ENCODE measurements at places on chromosomes 13 and 19.
A peak's percentile ranks its signal among the peaks of the same experiment; 100 is the strongest.

DNA sequence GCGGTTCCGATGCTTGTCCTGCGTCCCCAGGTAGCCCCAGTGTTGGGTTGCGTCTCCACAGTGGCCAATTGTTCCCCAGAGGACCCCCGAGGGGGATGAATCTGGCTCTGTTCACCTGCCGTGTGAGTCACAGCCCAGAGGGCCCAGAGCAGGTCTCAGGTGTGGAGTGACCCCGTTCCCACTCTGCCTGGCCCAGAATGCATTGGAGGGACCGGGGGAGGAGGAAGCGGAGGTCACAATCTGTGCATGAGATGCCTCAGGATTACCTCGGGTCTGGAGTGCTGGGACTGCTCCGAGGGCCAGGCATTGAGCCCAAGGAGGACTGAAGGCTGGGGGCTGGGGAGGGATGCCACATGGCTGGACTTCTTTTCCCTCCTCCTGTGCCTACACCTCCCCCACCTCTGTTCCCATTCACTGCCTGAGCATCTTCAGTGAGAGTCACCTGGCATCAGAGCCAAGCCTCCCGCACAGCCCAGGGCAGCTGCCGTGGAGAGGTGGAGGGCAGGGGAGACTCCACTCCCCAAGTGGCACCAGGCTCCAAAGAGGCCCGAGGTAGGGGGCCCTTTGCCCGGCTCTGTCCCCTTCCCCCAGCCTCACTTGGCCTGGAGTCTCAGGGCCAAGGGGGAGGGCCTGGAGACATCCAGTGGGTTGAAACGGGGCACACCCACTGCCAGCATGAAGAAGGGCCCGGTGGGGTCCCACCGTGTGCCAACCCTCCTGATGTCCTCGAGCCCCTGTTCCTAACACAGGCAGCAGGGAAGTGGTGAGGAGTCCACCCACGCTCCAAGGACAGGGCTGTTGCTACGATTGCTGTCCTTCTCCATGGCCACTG, 81.1 kb downstream of the CHST8 start:
- H3K27me3 ChIP-seq: peaks cover 2% of the 10 kb centered on the region
- no peaks in the 10 kb centered on the region for H3K36me3 ChIP-seq
- no peak for DNase-seq
- no peak overlapping the region for H3K27ac ChIP-seq
- H3K4me3 ChIP-seq: no peak overlapping the region
- no peaks in the 10 kb centered on the region for H3K4me1 ChIP-seq

- no peaks in the 10 kb centered on the region for H3K36me3 ChIP-seq
- no peak overlapping the region for H3K4me3 ChIP-seq
- peaks cover 52% of the 10 kb centered on the region for H3K27me3 ChIP-seq
- H3K4me1 ChIP-seq: no peaks in the 10 kb centered on the region
Observed at GRCh38 chr19:47407417-47407774, 11.9 kb downstream of the MEIS3 start.

DNA sequence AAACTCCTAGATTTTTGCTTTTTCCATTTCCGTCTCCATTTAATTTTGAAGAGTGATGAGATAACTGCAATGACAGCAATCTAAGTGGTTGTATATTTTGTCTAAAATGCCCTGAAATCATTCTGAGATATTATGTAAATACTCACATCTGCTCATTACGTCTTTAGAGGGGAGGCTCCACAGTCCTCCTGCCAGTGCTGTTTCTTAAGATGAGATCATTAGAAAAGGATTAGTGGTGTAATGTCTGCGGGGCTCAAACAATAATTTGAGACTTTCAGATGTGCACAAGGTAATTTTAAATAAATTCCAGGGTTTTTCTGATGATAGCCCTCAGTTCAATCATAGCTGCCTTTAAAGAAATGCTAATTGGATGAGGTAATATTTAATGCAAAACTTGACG, 437.9 kb downstream of the FOXO1 start:
- H3K4me3 ChIP-seq: no peak overlapping the region
- no peak for DNase-seq
- no peaks in the 10 kb centered on the region for H3K36me3 ChIP-seq
- no peaks in the 10 kb centered on the region for H3K27me3 ChIP-seq
- peaks cover 21% of the 10 kb centered on the region for H3K4me1 ChIP-seq

DNA sequence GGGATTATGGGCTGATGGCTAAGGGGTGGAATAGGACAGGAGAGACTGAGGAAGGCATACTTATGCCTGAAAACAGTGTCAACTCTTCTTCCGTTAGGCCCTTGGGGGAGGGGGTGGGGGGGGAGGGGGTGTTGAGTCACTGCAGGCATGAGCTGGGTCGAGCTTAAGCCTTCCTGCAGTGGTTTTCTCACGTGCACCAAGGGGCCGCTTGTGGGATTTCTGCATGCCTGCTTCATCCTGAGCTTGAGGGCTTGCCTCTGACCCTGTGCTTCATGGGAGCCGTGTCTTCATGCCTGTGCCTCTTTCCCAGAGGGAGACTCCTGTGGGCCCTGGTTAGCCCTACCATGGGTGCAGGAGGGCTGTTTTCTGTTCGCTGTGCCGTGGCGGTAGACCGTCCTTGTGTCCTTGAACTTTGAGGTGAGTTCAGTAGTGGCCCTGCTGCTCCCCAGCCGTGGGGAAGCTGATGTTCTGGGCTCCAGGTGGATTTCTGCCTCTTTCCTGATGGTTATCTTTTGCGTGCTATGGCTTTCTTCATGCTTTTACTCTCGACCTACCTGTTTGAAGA, 186.1 kb downstream of the PCCA start:
- DNase-seq: no peak
- no peaks in the 10 kb centered on the region for H3K4me1 ChIP-seq
- no peak overlapping the region for H3K27ac ChIP-seq

GRCh38 chr19:38514812-38515633, 81.5 kb downstream of the RYR1 start:
- H3K4me1 ChIP-seq: peaks cover 11% of the 10 kb centered on the region
- H3K36me3 ChIP-seq: no peaks in the 10 kb centered on the region
- DNase-seq: peak; percentile 82
- H3K27ac ChIP-seq: no peak overlapping the region
- peaks cover 8% of the 10 kb centered on the region for H3K27me3 ChIP-seq
- no peak overlapping the region for H3K4me3 ChIP-seq

- H3K4me1 ChIP-seq: peaks cover 2% of the 10 kb centered on the region
- H3K36me3 ChIP-seq: no peaks in the 10 kb centered on the region
- no peaks in the 10 kb centered on the region for H3K27me3 ChIP-seq
- no peak for DNase-seq
Observed at GRCh38 chr19:38786572-38787265, 2.3 kb upstream of the LGALS7B start.

GRCh38 chr19:6475321-6476108, 6.1 kb downstream of the DENND1C start:
- no peak for DNase-seq
- no peak overlapping the region for H3K27ac ChIP-seq
- H3K4me1 ChIP-seq: peaks cover 6% of the 10 kb centered on the region
- H3K36me3 ChIP-seq: peaks cover 17% of the 10 kb centered on the region
- no peaks in the 10 kb centered on the region for H3K27me3 ChIP-seq

DNA sequence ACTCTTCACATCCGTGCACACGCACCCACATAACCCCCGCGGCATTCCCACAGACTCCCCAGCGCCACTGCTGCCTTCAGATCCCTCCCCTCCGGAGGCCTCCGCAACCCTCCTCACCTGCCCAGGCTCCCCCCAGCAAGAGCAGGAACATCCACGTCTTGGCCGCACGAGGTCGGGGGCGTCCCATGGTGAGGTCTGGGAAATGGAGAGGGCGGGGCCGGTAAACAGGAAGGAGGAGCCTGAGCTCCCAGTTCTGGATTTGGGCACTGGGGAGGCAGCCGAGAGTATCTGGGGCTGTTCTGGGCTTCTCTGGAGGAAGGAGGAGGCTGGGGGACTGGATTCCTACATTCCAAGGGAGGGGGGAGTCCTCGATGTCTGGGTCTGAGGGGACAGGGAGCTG, 423 bp downstream of the KLK8 start:
- H3K4me1 ChIP-seq: no peaks in the 10 kb centered on the region
- H3K27ac ChIP-seq: no peak overlapping the region
- no peaks in the 10 kb centered on the region for H3K36me3 ChIP-seq
- DNase-seq: no peak
- no peak overlapping the region for H3K4me3 ChIP-seq

DNA sequence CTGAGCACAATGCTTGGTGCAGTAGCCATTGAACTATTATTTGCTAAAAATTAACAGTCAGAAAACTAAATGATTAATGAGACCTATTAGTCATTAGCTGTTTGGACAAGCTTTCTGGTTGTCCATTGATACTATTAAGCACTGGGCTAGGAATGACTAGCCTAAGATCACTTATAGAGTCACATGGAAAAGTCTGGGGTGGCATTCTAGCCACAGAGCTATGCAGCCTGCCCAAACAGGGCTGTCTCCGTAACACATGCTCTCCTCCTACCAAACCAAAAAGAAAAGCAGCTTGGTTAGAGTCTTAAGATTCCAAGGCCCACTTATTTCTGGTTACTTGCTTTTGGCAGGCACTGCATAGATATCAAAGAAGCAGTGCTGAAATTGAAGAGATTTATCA, 193.5 kb upstream of the NBEA start:
- H3K4me1 ChIP-seq: no peaks in the 10 kb centered on the region
- no peak overlapping the region for H3K4me3 ChIP-seq
- H3K36me3 ChIP-seq: no peaks in the 10 kb centered on the region
- no peak for DNase-seq
- no peak overlapping the region for H3K27ac ChIP-seq
- H3K27me3 ChIP-seq: peaks cover 7% of the 10 kb centered on the region

DNA sequence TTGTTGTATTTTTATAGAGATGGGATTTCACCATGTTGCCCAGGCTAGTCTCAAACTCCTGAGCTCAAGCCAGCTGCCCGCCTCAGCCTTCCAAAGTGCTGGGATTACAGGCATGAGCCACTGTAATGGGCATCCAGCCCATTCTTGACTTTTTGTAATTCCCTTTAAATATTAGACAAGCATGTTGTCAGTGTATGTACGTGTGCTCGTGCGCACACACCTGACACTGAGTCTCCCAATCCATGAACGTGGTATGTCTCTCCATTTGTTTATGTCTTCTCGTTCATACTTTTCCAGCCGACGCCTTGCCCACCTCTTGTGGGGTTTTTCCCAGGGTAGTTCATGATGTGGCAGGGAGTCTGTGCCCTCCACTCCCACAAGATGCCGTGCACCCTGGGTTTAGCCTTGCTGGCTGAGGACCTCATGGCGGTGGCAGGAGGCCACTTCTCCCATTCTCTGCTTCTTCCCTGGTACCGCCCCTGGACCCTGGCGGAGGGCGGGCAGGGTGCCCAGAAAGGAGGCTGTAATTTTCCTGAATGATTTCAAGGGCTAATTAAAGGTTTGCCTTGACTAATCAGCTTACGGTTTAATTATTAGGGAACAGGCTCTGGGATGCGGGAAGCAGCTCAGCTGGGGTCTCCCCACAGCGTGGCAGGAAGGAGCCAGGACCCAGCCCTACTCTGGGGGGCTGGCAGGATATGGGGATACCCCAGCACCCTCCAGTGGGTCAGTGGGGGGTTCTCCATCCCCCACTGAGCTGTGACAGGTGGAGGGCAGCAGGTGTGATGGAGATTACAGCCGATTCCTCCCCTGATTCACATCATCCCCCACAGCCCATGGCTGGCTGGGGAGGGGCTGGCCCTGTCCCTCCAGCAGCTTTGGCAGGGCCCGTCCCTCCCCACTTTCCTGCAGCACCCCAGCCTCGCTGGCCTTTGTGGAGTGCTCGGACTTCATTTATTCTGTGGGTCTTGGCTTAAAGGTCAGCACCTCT, 12.9 kb downstream of the PAK4 start:
- H3K27me3 ChIP-seq: no peaks in the 10 kb centered on the region
- DNase-seq: no peak
- H3K27ac ChIP-seq: no peak overlapping the region
- no peak overlapping the region for H3K4me3 ChIP-seq
- peaks cover 3% of the 10 kb centered on the region for H3K4me1 ChIP-seq

DNA sequence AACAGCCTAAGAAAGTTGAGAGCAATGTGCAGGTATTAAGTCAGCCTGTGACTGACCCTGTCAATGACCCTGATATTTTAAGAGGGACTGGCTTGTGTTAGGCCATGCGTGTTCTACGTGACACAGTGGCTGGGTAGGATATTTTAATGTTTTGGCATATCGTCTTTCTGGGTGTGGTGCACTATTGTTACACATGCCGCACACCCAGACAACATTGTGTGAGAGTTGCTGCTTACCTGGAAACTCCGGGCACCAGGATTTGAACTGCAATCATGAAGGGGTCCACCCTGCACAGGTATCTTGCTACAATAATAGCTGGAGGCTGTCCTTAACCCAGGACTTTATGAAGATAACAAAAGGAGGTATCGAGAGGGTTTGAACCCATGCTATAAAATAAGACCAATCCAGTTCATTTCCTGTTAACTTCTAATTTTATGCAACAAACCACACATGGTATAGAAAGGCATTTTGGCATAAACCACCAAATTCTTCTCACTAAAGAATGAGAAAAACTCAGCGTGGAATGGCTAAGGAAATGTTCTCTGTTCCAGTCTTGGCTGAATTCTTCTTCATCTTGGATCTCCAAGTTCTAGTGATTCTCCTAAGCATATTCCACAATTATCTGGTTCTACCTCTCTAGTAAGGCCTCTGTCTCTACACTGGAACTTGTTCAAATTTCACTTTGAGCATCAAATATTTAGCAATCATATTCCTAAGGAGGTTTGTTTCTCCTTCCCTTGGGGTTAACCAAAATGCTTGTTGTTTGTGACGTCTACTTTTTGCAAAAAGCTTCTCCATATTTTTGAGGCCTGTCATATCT, 38.7 kb upstream of the POMP start:
- no peaks in the 10 kb centered on the region for H3K36me3 ChIP-seq
- DNase-seq: no peak
- H3K4me1 ChIP-seq: peaks cover 10% of the 10 kb centered on the region

DNA sequence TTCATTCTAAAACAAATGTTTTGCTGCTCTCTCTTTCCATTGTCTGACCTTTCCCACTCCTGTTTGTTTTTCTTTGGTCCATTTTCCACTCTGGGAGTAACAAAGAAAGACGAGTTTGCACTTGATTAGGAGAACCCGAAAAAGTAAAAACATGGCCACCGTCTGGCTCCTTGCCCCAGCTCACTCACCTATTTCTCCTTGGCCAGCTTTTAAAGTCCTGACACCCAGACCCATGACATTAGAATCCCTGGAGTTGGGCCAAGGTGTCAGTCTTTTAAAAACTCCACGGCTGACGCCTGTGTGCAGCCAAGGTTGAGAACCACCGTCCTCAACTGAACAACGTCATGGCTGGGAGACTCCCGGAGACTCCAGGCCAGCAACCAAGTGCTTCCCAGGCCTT, 63.6 kb upstream of the FLT1 start:
- H3K4me3 ChIP-seq: no peak overlapping the region
- peaks cover 10% of the 10 kb centered on the region for H3K27me3 ChIP-seq
- DNase-seq: no peak
- H3K36me3 ChIP-seq: no peaks in the 10 kb centered on the region
- H3K27ac ChIP-seq: no peak overlapping the region

GRCh38 chr13:114025405-114025713, 51.5 kb upstream of the C13orf46 start:
- H3K4me3 ChIP-seq: no peak overlapping the region
- H3K36me3 ChIP-seq: peaks cover 25% of the 10 kb centered on the region
- no peak overlapping the region for H3K27ac ChIP-seq
- no peak for DNase-seq

DNA sequence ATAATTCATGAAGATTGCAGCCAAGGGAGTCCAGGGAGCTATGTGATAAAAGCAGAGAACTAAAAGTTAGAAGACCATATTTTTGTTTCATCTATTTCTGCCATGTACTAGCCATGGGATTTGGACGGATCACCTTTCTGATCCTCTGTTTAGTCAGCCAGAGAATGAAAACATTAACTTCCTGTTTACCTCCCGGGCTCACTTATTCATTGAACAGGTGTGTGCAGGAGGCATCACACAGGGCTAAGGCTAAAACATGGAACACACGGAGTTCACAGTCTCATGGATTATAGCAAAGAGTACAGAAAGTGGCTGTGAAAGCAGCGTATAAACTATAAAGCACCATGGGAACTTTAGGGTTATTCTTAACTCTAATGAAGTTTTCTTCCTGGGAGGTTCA, 96.8 kb downstream of the GPR12 start:
- H3K4me3 ChIP-seq: no peak overlapping the region
- no peaks in the 10 kb centered on the region for H3K4me1 ChIP-seq
- no peaks in the 10 kb centered on the region for H3K36me3 ChIP-seq
- peaks cover 14% of the 10 kb centered on the region for H3K27me3 ChIP-seq
- DNase-seq: no peak
